Esophagus squamous epithelium (tissue), 5 donors: ENCODE measurements at places on chromosomes 6 and 20. TPM values are rescaled to one million over a fixed set of nuclear protein-coding genes. Genes with fewer than 3 reads are reported as not detected.

GRCh38 chr6:109381061-109381746 lies 1.1 kb downstream of the CD164 start:
- peak overlapping the region; percentile 100 for H3K27ac ChIP-seq
- peaks cover 3% of the 10 kb centered on the region for H3K36me3 ChIP-seq
- no peak for DNase-seq
- H3K4me3 ChIP-seq: peak overlapping the region; percentile 97
- H3K27me3 ChIP-seq: no peaks in the 10 kb centered on the region
- peaks cover 67% of the 10 kb centered on the region for H3K4me1 ChIP-seq

DNA sequence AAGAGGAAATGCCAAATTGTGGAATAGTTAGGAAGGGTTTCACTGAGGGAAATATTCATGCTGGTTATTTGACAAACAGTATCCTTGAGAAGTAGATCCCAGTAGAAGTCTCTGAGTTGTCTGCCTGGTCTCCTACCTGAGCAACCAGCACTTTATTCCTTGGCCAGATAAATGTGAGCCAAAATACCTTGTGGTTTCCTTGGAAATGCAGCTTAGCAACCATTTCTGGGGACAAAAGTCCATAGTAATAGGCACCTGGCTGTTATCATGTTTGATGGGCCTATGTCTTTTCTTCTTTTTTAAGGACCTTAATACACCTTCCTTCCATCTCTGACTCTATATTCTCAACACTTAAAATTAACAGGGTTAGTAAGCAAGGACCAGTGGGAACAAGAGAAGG lies 217.1 kb upstream of the MARCKS start:
- H3K4me1 ChIP-seq: peaks cover 46% of the 10 kb centered on the region
- no peaks in the 10 kb centered on the region for H3K27me3 ChIP-seq
- H3K36me3 ChIP-seq: no peaks in the 10 kb centered on the region
- no peak for DNase-seq
- H3K4me3 ChIP-seq: no peak overlapping the region

- no peaks in the 10 kb centered on the region for H3K4me1 ChIP-seq
- DNase-seq: no peak
- H3K27me3 ChIP-seq: no peaks in the 10 kb centered on the region
- H3K27ac ChIP-seq: no peak overlapping the region
- no peaks in the 10 kb centered on the region for H3K36me3 ChIP-seq
- no peak overlapping the region for H3K4me3 ChIP-seq
These were observed 26.3 kb upstream of the ZFP64 start for GRCh38 chr20:52217689-52218395.

- no peaks in the 10 kb centered on the region for H3K4me1 ChIP-seq
- no peaks in the 10 kb centered on the region for H3K36me3 ChIP-seq
- no peak overlapping the region for H3K4me3 ChIP-seq
- H3K27me3 ChIP-seq: peaks cover 27% of the 10 kb centered on the region
- no peak for DNase-seq
These were observed 10.0 kb downstream of the PCK1 start for GRCh38 chr20:57570920-57571319.

DNA sequence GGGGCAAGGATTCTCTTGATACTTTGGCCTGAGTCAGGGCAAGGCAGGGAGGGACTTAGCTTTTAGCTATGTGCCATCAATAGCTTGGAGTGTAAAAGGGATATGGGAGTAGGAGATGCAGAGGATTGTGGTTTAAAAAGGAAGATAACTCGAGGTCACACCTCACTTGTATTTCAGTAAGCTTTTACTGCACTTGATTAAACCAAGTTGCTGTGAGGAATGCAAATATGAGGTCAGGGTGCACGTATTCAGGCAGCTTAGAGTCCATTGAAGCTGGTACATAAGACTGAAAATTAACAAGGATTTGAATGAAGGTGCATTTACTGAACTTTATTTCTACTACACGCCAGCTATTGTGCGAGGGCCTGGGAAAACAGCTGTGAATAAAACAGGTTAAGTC lies 32.1 kb downstream of the DSTN start:
- no peak overlapping the region for H3K4me3 ChIP-seq
- H3K27ac ChIP-seq: peak overlapping the region; percentile 6
- no peaks in the 10 kb centered on the region for H3K27me3 ChIP-seq
- H3K4me1 ChIP-seq: peaks cover 86% of the 10 kb centered on the region
- peaks cover 8% of the 10 kb centered on the region for H3K36me3 ChIP-seq

GPR6 gene
- not detected for total RNA-seq

AGER gene
- 0.59 TPM for total RNA-seq
